Fibroblast of villous mesenchyme (primary cell): ENCODE measurements at places on chromosomes 12 and 14. TPM values are rescaled to one million over a fixed set of nuclear protein-coding genes. Genes with fewer than 3 reads are reported as not detected.
A peak's percentile ranks its signal among the peaks of the same experiment; 100 is the strongest.

The WNT1 gene
- total RNA-seq: not detected in 2 replicates

The RHEBL1 gene
- 0.64 and 0.86 TPM in 2 replicates for total RNA-seq

The SLC38A1 gene
- 92.1 and 149 TPM in 2 replicates for total RNA-seq

The RFX4 gene
- total RNA-seq: not detected in 2 replicates

The CACNB3 gene
- 29.8 and 30.3 TPM in 2 replicates for total RNA-seq

The HOTAIR gene
- 0.86 and 3.2 TPM in 2 replicates for total RNA-seq

The JAG2 gene
- 0.86 and 1.9 TPM in 2 replicates for total RNA-seq

The CRACR2A gene
- total RNA-seq: 9.5 and 15.5 TPM in 2 replicates

The NTN4 gene
- 51.9 and 135 TPM in 2 replicates for total RNA-seq

The OTUB2 gene
- 0.97 and 1.3 TPM in 2 replicates for total RNA-seq

The MMP19 gene
- 9.1 and 9.7 TPM in 2 replicates for total RNA-seq

The RIMBP2 gene
- total RNA-seq: not detected in 2 replicates

GRCh38 chr14:52922059-52922458, 28.8 kb downstream of the FERMT2 start:
- DNase-seq: no peak

DNA sequence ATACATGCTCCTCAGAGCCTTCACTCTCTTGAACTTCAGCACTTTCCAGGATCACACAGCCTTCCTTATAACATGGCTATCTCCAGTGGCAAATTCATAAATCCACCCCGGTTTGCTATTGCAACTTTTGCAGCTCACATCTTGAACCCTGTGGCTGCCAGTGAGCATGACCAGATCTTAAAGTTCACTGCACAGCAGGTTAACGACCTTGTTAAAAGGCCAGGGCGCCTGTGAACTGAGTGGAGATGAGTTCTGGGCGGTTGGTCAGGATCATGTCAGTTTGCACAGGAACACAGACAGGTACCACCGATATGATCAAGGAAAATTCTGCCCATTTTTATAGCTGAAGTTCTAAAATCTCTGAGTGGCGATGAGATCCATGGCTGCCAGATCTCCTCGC, 24.7 kb upstream of the LTA4H start:
- peak; percentile 23 for DNase-seq

DNA sequence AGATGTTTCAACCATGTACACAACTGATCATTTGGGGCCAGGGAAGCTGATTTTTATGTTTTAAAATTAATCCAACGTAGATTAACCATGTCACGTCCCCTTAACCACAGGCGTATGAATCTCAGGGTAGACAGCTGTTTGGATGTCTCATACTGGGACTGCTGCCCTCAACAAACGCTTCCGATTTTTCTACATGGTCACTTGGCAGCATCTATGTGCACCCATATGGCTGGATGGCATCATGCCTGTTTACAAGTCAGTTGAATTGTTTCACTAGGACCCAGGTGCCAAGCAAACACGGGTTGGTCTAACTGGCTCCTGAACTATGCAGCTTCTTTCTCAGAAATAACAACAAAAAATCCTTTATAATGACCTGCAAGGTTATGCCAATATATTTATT, 393.8 kb downstream of the NPAS3 start:
- no peak for DNase-seq

GRCh38 chr12:58029260-58029659, 87.9 kb downstream of the ATP23 start:
- DNase-seq: no peak

GRCh38 chr14:88856786-88857366, 32.4 kb downstream of the TTC8 start:
- peak; percentile 11 for DNase-seq

GRCh38 chr14:60288279-60288678, 39.3 kb downstream of the PPM1A start:
- no peak for DNase-seq

DNA sequence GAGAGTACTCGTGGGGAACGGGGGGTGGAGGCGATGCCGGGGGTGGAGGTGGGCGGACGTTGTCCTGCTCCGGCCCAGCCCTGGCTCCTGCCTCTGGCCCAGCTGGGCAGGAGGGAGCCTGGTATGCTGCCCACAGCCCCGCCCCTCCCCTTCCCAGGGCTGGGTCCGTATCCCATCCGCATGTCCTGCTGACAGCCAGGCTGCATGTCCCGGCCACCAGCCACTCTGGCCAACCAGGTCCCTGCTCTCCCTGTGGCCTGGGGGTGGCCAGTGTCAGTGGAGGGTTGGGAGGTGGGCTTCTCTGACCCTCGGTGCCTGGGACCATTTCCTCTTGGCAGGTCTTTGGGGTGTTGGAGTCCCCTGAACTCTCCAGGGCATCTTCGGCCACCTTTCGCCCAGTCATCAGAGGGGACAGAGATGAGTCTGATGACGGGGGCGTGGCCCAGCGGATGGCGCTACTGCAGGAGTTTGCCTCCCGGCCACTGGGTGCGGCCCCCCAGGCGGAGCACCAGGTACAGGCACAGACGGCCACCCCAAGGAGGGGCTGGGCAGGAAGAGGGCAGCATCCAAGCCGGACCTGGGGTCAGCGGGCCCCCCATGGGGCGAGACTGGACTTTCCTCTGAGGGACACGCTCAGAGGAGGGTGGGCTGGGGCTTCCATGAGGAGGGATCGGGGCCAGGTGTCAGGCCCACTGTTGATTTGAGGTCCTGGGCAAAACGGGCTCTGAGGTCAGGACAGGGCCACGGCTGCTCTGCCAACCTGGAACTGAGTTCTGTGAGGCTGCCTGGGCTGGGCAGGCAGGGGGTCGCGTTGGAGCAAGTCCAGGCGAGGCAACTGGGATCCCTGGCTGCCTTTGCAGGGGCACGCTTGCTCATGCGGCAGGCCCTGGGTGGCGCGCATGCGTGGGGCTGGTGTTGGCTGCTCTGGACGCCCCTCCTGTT, 20.2 kb downstream of the CEP170B start:
- no peak for DNase-seq

DNA sequence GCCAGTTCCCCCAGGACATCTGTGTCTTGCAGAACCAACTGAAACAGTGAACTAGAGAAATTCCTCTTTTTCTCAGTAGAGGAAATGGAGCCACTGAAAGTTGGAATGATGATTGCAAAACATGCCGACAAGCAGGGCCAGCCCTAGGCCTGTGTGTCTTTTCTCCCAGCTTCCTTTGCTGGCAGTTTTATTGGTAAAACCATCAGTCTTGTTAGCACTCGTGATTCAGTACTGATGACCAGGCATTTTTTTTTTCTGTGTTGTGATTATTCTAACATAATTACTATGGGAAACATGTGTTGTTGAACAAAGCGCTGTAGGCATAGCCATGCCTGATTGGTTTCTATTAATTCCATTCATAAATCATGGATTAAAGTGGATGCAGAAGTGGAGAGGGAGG, 620.7 kb downstream of the AACS start:
- DNase-seq: peak; percentile 53

GRCh38 chr14:89430391-89431236, 13.6 kb upstream of the FOXN3 start:
- peak; percentile 45 for DNase-seq

DNA sequence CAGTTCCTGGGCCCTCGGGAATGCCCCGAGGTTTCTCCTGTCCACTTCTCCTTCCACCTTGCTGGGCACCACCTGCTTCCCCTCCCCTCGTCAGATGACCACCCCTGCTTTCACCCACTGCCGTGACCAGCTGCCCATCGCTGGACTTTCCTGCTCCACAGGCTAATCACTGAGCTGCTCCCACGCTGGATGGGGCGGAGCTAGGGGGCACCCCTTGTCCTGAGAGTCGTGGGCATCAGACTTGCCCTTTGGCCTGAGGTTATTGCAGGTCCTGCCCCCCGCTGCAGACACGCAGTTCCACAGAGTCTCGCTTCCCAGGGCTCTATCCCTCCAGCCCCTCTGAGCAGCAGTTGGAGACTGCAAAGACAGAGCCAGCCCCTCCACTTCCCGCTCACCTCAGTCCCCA, 427 bp downstream of the SLC6A12 start:
- no peak for DNase-seq

DNA sequence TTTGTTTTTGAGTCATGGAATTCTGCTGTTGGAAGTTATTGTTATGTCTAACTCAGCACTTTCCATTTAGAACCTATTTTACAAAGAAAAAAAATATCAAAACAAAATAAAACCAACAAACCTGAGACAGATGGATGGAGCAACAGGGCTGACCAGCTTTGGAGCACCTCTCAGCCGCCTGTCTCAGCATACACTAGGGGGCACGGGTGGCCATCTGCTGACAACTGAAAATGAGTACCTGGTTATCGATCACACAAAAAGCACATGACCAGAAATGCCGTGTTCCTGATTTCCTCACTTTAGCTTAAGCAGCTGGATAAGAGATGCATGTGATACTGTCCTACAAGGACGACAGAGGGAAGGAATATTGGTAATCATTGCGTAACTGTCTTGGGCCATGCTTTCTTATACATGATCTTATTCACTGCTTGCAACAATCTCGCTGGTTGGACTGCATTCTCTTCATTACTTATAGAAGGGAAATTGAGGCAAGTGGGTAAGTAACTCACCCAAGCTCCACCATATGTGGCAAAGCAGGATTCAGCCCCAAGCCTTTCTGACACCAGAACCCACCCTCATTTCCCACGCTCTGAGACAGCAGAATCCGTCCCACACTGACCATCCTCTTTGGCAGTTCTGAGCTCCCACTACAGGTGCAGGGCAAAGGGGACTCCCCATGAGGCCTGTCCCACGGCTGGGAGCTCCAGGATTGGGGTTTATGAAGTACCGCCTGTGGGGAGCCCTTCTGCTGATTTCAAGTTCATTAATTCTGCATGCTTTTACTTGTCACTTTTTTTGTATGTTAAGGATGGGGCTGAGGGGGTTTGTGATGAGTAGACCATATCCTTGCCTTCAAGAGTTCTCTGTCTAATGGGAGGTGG, 43.5 kb downstream of the C14orf132 start:
- DNase-seq: peak; percentile 23

- DNase-seq: no peak
Measured at GRCh38 chr14:83709116-83709515, 1820.8 kb upstream of the FLRT2 start.

DNA sequence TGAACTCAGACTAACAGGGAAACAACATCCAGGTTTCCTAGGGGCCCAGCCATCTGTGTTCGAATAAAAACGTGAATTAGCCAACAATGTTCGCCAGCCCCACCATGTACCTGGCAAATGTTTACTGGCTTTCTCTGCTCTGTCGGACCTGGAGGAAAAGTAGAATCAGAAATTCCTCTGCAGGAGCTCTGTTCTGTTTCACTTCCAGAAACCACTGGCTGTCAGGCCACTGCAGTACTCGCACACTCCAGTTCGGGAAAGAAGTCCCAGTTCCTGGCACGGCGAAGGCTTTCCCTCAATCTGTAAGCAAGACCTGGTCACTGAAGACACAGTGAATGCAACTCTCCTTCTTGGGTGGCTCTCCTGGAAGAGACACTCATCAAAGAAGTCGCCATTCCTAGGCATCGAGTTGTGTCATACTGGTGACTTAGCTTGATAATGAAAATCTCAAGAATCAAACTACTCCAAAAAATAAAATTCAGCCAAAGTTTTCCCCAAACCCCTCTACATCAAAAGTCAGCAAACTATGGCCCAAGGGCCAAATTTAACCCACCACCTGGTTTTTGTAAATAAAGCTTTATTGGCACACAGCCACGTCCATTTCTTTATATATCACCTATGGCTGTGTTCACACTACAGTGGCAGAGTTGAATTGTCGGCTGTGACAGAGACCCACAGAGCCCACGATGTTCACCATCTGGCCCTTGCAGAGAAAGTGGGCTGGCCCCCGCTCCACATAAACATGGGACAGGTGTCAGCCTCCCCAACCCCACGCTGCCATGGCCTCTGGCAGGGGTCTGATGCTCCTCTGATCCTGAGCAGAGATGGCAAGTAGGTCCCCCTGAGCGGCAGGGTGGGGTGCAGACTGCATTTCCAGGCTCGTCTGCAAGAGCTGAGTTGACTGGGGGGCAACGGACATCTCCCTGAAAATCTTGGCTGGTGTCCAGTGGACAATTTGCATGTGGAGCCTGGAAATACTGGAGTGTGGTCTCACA, 189.2 kb upstream of the DIO3 start:
- DNase-seq: no peak

- DNase-seq: peak; percentile 86
Measured at GRCh38 chr12:96422192-96422591, 22.0 kb upstream of the CDK17 start.

GRCh38 chr12:100632445-100632892, 59.0 kb downstream of the GAS2L3 start:
- no peak for DNase-seq

GRCh38 chr14:80047761-80048160, 163.5 kb downstream of the DIO2 start:
- DNase-seq: no peak

- peak; percentile 26 for DNase-seq
Measured at GRCh38 chr12:56128670-56129205, 671 bp downstream of the ESYT1 start.

- DNase-seq: peak; percentile 2
Measured at GRCh38 chr12:82682851-82683261, 3.9 kb upstream of the TMTC2 start.

DNA sequence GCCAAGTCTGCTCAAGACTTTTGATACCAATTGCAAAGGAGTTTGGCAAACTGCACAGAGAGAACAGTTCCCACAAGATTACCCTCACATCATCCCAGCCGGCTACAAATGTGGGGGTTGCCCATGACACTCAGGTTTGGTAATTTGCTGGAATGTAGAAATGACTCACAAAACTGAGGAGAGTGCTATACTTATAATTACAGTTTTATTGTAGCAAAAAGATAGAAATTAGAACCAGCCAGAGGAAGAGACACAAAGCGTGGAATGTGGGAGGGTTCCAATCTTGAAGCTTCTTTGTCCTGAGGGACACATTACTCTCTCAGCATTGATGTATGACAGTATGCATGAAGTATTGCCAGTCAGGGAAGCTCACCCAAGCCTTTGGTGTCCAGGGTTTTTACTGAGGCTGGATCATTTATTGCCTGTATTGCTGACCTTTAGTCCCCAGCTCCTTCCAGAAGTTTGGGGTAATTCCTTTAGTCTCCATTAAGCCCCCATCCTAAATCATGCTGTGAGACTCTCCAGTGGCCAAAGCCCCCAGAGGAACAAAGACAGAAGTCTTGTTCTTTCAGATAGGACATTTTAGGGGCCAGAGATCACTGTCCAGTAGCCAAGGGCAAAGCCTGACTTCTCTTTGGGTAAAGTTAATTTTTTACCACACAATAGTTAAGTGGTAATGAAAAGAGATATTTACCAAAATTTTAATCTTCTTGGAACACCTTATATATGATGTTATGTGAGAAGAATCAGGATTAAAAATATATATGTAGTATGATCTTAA, 9.9 kb downstream of the TBK1 start:
- DNase-seq: peak; percentile 81

GRCh38 chr12:9925705-9926393, 6.3 kb downstream of the CLEC2A start:
- peak; percentile 57 for DNase-seq

GRCh38 chr14:100694579-100695422, 31.9 kb upstream of the DLK1 start:
- no peak for DNase-seq

- DNase-seq: no peak
Measured at GRCh38 chr12:34297790-34298164, 275.5 kb downstream of the ALG10 start.

DNA sequence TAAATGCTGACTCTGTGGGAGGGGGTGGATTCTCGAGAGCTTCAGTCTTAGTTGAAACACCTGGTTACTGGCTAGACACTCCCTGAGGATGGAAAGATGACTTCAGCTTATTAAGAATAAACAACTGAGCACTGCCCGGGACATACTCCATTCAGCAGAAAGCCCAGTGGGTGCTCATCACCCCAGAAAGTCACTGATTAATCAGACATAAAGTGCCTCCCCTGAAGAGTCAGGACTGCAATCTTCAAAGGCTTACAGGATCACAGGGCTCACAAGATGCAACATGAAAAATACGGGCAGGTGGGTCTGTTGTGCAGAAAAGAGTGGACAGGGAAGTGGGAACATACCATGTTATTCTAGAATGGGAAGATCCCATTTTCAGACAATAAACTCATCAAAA, 207.0 kb downstream of the CALM1 start:
- no peak for DNase-seq
